Stimulated activated CD4-positive, alpha-beta T cell treated with anti-CD3 and anti-CD28 coated beads, TNF-alpha, amount 100 ng/mL, for 4 hours (primary cell): ENCODE measurements at places on chromosomes 1 and 21.

DNA sequence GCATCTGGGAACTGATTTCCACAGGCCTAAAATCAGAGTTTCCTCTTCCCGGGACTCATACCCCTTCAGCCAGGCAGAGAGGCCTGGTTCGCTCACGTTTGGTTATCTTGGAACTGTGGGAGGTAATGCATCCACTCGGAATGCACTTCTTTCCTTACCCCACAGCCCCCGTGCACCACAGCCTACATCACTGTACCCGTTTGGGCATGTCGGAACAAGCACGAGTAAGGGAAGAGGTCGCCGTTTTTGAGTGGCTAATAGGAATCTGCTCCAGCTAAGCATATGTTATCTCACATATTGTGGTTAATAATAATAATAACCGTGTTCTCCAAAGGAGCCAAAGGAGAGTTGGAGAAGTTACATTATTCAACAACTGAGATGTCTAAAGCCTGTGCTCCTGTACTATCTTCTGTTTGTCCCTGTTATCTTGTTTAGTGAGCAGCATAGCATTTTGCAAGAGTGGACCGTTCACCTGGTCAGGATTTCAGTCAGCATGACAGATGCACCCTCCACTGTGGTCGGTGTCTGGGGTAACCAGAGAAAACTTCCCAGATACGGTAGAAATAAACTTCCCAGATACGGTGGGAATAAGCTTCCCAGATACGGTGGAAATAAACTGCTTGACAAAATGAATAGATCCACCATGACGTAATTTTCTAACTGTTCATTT lies 198.6 kb downstream of the SDCCAG8 start:
- no peak for DNase-seq

- no peak for DNase-seq
Observed at GRCh38 chr1:79193211-79194079, 186.9 kb upstream of the ADGRL4 start.

DNA sequence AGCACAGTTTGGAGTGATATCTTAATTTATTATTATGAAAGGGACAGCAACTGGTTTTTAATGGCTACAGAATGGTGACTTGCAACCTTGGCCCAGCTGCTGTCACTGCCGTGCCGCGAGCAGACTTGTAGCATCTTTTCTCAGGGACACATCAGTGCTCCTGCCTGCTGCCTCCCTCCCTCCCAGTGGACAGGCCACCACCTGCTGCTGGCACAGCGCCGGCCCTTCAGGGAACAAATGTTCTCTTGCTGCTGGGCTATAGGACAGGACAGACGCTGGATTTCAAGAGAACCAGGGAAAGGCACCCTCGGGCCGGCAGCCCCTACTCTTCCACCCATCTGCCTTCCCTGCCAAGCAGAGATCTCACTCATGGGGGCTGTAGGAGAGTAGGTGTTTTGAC lies 413.8 kb upstream of the NFIA start:
- DNase-seq = no peak

DNA sequence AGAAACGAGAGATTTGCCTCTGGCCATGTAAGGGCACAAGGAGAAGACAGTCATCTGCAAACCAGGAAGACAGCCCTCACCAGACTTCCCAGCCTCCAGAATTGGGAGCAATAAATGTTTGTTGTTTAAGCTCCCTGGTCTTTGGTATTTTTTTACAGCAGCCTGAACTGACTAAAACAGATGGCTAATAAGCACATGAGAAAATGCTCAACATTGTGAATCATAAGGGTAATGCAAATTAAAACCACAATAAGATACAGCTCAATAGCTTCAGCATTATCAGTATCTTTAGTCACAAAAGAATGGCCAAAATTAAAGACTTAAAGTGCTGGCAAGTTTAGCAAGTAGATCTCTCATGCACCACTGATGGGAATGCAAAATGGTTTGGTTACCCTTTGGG lies 11.7 kb downstream of the UBE2G2 start:
- no peak for DNase-seq

- no peak for DNase-seq
Observed at GRCh38 chr1:27571439-27572018, 32.4 kb downstream of the AHDC1 start.

DNA sequence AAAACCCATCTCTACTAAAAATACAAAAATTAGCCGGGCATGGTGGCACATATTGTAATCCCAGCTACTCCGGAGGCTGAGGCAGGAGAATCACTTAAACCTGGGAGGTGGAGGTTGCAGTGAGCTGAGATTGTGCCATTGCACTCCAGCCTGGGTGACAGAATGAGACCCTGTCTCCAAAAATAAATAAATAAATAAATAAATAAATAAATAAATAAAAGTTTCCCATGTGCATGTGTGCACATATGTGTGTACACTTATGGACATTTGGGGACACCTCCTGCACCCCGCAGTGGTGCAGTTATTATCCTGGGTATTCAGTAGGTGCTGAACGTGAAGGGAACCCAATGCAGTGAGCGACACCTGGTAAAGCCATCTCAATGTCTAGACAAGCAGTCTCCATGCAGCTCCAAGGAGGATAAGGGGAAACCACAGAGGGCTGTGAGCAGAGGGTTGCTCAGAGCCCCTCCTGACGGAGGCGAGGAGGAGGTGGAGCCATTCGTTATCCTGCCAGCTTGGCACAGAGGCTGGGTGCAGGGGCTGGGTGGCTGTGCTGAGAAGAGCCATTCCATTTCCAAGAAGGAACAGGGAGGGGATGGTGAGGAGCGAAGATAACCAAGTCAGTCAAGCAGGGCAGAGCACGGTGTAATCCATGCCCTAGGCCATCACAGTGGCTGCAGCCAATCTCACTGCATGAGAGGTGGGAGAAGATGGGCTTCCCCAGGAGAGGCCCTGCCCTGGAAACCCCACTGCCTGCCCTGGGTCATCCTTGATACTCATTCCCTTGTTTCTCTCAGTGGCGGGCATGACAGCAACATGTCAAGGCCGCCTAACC lies 25.6 kb downstream of the UBIAD1 start:
- no peak for DNase-seq

GRCh38 chr1:48692235-48692634 lies 84.5 kb downstream of the BEND5 start:
- DNase-seq = no peak

DNA sequence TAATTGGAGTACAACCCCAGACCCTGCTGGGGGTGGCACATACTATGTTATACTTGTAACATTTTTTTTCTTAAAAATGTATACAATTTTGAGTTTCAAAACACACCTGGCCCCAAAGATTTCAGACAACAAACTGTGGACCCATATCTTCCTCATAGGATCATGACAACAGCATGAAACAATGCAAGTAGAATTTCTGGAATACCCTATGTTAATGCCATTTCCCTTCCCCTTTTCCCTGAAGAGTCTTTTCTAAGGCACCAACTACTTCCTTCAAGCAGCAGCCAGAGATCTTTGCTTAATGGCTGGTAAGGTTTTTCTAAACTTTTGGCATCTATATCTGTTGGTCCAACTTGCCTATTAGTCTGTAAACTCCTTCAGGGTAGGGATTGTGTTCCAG lies 99.9 kb upstream of the SERBP1 start:
- no peak for DNase-seq

DNA sequence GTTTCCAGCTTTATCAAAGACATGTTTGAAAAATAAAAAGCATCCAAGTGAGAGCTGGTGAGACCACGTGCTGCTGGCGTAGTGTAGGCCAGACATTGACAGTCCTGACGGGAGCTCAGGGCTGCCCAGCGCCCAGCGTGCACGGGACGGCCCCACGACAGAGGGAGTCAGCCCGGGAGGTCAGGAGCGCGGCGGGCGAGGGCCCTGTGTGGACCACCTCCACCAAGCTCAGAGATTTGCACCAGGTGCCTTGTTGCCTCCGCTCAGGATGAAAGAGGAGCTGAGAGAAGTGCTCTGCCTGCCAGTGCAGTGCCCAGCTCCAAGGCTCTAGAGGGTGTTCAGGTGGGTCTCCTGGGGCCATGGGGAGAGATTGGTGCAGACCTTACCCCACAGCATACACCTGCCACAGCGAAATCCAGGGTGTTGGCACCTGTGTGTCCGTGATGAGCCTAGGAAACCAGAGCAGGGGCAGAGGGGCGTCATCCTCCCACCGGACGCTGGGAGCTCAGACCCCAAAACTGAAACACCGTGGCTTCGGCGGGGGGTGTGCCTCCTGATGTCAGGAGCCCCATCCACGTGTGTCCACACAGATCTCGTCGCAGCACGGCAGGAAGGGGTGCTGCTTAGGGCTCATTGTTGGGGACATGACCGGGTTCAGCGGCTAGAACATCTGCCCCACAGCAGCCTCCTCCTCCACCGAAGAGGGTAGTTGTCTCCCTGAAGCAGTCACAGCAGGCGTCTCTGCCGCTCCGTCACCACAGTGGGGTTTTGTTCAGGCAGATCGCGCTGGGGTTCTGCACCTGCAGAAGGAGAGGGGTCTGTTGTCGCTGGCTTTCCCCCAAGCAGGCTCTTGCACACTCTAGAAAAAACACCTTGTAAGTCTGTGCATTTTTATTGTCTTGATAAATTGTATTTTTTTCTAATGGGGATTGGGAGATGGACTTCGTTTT lies 64.2 kb downstream of the POFUT2 start:
- DNase-seq = no peak

DNA sequence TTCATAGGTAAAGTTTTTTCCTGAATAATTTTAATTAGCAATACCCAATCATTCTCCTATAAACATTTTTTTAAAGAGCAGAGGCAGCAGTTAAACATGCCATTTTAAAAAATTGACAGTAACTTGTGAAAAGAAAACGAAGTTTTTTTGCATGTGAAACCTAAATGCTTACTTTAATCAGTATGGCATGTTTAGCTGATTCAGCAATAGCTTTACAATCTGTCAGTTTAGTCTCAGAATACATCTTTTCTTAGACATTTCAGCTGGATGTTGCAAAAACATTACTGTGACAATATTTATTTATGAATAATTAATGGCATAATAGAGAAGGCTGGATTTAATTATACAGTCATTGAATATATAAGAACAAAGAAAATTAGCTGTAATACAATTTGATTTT lies 1132.4 kb upstream of the ADGRL2 start:
- no peak for DNase-seq

DNA sequence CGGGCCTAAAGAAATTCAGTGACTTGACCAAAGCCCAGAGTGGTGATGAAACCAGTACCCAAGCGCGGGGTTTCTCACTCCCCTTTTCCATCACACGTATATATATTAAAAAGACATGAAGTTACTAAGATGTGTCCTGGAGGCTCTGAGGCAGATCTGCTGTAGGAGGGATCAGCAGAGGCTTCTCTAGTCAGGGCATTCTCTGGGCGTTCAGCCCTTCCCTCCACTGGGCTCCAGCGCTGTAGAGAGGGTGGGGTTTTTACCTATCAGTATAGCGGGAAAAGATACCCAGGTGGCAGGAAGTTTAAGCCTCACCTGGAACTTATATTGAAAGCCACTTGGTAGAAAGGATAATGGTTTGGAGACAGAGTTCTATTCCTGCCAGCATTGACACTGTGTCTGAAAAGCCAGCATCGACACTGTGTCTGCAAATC lies 862 bp upstream of the PLEKHO1 start:
- DNase-seq = no peak

- no peak for DNase-seq
Observed at GRCh38 chr1:31153423-31153822, 86.3 kb downstream of the NKAIN1 start.

GRCh38 chr1:76833151-76833550 lies 34.1 kb upstream of the ST6GALNAC5 start:
- no peak for DNase-seq

GRCh38 chr21:43974791-43975468 lies 37.2 kb upstream of the TRAPPC10 start:
- DNase-seq = no peak

- DNase-seq = no peak
Observed at GRCh38 chr1:1092894-1093609, 18.9 kb upstream of the RNF223 start.

- DNase-seq = no peak
Observed at GRCh38 chr1:40633931-40634376, 31.5 kb downstream of the RIMS3 start.

DNA sequence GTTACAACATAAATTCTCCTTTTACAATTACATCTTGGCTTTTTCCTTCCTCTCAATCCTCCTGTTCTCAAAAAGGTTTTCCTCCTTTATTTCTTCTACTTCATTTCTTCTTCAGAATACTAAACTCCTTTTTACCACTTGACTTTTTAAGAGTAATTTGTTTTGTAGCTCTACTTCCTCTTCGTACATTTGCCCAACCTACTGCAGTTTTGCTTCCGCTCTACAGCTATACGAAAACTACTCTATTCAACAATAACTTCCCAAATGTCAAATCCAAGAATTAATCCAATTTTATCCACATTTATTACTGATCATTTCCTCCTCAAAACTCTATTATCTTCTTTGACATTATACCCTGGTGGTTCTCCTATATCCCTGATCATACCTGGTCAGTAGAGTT lies 3.4 kb downstream of the GDAP2 start:
- no peak for DNase-seq

GRCh38 chr21:37784591-37785318 lies 131.5 kb downstream of the KCNJ6 start:
- no peak for DNase-seq

- DNase-seq = no peak
Observed at GRCh38 chr1:20981915-20982314, 194.8 kb downstream of the EIF4G3 start.

- no peak for DNase-seq
Observed at GRCh38 chr21:36347278-36347961, 27.4 kb downstream of the MORC3 start.

- DNase-seq = no peak
Observed at GRCh38 chr1:30777060-30777903, 19.7 kb upstream of the LAPTM5 start.

- DNase-seq = no peak
Observed at GRCh38 chr1:204672069-204672468, 13.5 kb downstream of the LRRN2 start.

GRCh38 chr1:98921817-98922216 lies 82.8 kb downstream of the PLPPR5 start:
- DNase-seq = no peak

DNA sequence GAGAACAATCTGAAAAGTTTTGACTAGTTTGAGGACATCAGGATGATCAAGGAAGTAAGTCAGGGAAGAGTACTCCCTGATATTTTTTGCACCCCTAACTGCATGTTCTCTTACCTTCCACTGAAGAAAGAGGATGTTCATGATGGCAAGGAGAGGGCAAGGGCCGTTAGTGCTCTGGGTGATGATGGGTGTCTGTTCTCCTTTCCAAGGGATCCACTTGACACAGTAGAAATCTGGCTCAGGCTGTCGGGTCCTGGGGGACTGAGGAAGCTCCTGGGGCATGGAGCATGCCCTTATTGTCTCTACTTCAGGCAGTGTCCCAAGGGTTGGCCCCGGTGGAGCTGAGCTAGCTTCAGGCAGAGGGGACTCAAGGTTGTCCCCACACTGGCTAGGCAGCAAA lies 4.7 kb downstream of the MINDY1 start:
- DNase-seq = no peak

- DNase-seq = no peak
Observed at GRCh38 chr21:42616446-42616845, 37.0 kb upstream of the PDE9A start.

- no peak for DNase-seq
Observed at GRCh38 chr1:107788206-107789202, 176.5 kb downstream of the VAV3 start.

GRCh38 chr1:82752046-82752445 lies 951.3 kb downstream of the ADGRL2 start:
- no peak for DNase-seq
